ENCODE measurements at places on chromosomes 1 and 21. TPM values are rescaled to one million over a fixed set of nuclear protein-coding genes. Genes with fewer than 3 reads are reported as not detected.

GRCh38 chr1:15184436-15185241 lies 31.1 kb downstream of the TMEM51 start:
- DNase-seq = no peak

DNA sequence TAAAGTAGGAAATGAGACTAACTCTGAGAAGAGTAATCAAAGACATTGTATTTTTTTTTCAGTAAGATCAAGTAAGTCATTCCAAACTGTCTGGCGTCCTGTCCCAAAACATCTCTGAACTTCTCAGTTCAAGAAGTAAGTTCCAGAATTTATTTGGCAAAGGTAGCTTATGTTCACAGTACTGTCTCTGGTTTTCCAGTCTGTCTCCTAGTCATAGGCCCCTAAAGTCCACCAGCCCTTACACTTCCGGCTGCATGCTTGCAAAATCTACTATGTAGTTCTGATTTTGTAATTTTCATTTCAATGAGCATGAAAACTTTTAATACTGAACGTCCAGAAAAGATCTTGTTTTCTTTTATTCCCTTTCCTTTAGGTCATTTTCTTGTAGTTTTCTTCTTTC lies 61.4 kb upstream of the S1PR1 start:
- DNase-seq = no peak

- DNase-seq = no peak
Measured at GRCh38 chr1:182118851-182119250, 57.3 kb upstream of the ZNF648 start.

The PLCH2 gene
- total RNA-seq = not detected

DNA sequence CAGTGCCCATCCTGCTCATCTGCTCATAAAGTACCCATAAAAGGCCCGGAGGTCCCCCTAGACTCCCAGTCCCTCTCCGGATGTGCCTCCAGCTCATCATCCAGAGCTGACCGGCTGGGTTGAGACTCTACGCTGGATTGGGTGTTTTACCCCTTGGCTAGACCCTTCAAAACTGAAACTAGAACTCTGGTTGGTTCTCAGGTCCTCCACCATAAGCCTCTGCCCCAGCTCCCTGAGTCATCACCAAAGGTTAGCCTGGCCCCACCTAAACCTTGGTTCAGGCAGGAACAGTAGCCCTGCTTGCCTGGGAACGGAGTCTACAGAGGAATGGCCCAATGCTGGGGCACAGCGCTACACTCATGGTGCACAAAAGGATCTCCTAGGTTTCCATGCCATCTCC lies 75.1 kb downstream of the TLR5 start:
- no peak for DNase-seq

DNA sequence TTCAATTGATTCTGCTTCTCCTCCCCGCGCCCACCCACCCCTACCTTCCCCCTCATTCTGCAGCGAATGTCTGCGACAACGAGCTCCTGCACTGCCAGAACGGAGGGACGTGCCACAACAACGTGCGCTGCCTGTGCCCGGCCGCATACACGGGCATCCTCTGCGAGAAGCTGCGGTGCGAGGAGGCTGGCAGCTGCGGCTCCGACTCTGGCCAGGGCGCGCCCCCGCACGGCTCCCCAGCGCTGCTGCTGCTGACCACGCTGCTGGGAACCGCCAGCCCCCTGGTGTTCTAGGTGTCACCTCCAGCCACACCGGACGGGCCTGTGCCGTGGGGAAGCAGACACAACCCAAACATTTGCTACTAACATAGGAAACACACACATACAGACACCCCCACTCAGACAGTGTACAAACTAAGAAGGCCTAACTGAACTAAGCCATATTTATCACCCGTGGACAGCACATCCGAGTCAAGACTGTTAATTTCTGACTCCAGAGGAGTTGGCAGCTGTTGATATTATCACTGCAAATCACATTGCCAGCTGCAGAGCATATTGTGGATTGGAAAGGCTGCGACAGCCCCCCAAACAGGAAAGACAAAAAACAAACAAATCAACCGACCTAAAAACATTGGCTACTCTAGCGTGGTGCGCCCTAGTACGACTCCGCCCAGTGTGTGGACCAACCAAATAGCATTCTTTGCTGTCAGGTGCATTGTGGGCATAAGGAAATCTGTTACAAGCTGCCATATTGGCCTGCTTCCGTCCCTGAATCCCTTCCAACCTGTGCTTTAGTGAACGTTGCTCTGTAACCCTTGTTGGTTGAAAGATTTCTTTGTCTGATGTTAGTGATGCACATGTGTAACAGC lies 339.9 kb downstream of the NTNG1 start:
- no peak for DNase-seq

- DNase-seq = no peak
Measured at GRCh38 chr1:104868794-104869193, 1119.1 kb downstream of the AMY1C start.

DNA sequence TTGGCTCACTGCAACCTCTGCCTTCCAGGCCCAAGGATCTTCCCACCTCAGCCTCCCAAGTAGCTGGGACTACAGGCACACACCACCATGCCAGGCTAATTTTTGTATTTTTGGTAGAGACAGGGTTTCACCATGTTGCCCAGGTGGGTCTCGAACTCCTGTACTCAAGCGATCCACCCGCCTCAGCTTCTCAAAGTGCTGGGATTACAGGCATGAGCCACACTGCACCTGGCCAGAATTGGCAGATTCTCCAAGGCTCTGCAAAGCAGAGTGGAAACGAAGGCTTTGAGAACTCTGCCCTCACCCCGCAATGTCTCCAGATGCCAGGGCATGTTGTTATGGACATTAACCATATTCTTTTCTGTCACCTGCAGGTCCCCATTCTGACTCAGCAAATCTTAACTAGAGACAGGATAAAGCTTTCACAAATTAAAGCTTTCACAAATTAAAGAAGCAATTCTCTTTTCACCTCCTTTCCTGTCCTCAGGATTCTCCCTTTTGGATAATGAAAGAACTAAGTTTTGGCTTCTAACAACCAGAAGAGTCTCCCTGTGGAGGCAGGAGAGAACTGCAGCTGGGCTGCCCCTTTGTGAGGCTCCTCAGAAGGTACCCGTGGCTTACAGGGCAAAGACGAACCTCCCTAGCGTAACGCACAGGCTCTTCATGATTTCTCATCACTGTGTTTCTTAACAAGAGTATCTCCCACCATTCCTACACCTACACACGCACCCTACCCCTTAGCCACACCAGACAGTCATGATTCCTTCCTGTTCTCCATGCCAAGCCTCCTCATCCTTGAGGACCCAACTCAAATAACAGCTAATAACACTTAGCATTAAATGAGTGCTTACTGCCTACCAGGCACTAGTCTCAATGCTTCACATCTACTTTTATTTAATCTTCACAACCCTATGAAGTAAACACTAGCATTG lies 29.8 kb downstream of the GPA33 start:
- no peak for DNase-seq

All from osteoblast (primary cell).